Left renal pelvis (tissue), 4 donors: ENCODE measurements at places on chromosomes 3 and 15.

- DNase-seq, result no peak
Measured at GRCh38 chr3:12446298-12446697, 38.0 kb upstream of the TSEN2 start.

- no peak for DNase-seq
Measured at GRCh38 chr3:192986379-192986778, 68.7 kb upstream of the MB21D2 start.

GRCh38 chr3:117356091-117356705 lies 646.6 kb downstream of the TUSC7 start:
- DNase-seq, result no peak

- DNase-seq, result no peak
Measured at GRCh38 chr3:191358929-191359328, 28.6 kb upstream of the UTS2B start.

DNA sequence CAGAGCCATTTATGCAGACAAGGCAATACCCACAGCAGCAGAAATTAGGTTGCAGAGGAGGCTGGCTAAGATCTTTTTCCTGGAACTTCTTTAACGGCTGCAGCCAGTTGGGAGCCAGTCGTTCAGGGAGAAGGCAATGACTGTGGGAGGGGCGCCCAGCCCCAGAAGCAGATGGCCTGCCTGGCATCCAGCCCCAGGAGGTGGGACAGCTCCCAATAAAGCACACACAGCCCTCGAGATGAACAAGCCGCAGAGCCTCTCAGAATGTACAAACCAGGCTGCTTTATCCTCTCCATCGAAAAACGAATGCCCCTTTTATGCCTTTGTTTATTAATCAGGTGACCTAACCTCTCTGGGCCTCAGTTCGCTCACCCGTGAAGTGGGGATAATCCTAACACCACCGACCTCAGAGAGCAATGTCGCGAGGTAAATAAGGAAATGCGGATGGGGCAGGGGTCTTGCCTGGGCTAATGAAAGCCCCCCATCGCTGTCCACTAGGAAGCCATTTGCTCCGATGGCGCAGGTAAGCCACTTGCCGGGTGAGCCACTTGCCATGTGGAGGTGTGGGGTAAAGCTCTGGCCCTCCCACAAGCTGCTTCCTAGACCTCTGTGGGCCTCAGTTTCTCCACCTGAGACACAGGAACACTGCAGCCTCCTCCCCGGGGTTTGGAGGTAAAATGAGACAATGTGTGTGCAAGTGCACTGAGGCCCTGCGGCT lies 35.8 kb downstream of the MGLL start:
- DNase-seq, result no peak

DNA sequence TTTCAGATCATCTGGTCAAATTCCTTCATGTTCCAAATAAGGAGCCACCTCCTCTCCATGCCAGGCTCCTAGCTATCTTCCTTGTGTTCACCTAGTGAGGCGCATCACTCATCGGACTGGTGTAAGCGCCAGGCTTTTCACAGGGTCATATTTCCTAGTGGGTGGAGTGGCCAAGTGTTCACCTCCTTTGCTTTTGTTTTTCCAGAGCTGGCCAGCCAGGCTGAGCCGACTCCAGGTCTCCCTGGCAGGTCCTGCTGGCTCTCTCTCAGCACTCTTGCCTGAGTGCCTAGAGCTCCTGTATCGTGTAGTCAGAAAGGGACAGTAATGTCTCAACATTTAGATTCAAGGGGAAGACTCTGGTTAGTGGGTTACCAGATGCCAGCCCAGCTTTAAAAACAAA lies 31.0 kb downstream of the HEG1 start:
- no peak for DNase-seq

DNA sequence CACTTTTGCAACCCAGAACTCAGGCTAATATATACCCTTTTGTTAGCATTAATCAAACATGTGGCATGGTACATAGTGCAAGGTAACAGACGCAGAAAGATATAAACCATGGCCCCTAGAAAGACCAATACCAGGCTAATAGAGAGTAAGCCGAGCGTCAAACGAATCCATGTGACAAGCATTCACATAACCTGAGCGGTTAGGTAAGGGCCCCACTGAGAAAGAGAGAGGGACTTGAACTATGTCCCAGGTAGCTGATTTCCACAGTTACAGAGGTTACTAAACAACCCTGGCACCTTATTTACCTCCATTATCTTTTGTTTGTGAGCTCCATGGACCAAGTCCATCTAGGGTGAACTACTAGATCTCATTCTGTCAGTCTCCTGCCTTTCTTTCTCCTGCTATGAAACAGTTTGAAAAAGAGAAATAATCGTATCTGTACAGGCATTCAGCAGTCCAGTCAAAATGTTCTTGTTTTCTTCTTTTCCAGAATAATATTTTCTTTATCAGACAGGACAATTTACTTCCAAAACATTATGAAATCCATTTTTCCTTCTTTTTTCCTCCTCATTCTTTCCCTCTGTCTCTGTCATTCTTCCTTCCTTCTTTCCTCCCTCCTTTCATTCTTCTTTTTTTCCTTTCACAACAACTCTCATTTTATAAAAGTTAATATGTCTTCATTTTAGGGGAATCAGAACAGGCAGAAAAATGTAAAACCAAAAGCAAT lies 30.5 kb upstream of the TNFSF10 start:
- no peak for DNase-seq

DNA sequence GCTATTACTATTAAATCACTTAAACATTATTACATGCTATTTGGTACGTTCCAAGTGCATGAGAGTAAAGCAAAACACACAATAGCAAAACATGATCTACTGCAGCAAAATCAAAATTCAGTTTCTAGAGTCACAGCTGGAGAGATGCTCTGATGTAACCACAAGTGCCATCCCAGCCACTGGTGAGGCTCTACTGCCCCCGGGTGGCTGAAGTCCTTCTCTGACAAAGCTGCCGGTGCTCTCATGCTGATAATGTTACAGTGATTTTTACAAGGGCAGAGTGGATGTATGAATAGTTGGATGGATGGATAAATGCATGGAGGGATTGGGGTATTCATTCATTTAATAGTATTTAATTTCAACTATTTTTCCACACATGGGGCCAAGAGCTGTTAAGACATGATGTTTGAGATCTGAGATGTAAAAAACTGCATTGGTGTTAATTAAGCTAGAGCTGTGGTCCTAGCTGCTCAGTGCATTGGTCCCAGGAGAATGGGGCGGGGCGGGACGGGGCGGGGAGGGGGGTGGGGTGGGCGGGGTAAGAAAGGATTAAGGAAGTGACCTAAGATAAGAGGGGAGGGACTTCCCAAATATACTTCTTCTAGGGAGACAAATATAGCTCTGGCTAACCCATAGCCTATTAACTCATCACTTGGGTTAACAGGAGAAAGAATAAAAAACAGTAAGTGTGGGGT lies 5.3 kb upstream of the SPESP1 start:
- peak; percentile 22 for DNase-seq

- DNase-seq, result no peak
Measured at GRCh38 chr3:174784206-174784934, 74.8 kb upstream of the NAALADL2 start.
